ENCODE measurements at places on chromosomes 11 and 22. TPM values are rescaled to one million over a fixed set of nuclear protein-coding genes. Genes with fewer than 3 reads are reported as not detected.

- H3K36me3 ChIP-seq, result no peaks in the 10 kb centered on the region
- H3K4me1 ChIP-seq, result no peaks in the 10 kb centered on the region
- no peak overlapping the region for H3K4me3 ChIP-seq
- H3K27ac ChIP-seq, result no peak overlapping the region
These were observed 393.0 kb upstream of the KIRREL3 start for GRCh38 chr11:127393460-127393997.

DNA sequence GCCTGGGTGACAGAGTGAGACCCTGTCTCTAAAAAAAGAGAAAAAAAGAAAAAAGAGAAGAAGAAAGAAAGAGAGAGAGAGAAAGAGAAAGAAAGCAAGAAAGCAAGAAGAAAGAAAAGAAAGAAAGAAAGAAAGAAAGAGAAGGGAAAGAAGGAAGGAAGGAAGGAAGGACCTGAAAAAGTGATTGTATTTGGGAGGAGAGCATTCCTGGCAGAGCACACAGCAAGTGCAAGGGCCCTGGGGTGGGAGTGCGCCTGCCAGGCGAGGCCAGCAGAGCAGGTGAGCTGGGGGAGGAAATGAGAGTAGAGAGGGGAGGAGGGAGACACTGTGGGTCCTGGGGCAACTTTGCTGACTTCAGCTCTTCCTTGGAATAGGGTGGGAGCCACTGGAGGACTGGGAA, 7.7 kb upstream of the CABP7 start:
- H3K27ac ChIP-seq, result no peak overlapping the region
- no peaks in the 10 kb centered on the region for H3K36me3 ChIP-seq
- H3K27me3 ChIP-seq, result no peaks in the 10 kb centered on the region
- no peak for DNase-seq

DNA sequence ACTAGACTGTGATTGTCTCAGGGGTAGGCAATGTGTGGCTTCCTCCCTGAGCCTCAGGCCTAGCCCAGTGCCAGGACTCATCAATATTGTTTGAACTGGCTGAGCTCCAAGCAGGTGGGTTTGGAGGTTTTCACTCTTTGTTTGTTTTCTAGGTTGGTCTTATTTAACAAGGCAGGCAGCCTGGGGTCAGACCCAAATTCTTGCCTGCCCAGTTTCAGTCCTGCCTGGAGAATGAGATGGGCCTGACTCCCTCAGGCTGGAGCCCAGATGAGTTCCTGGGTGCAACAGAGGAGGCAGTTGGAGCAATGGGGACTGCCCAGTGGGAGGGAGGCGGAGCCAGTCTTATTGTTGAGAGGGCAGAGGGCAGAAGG, 28.3 kb upstream of the TP53I11 start:
- H3K36me3 ChIP-seq, result no peaks in the 10 kb centered on the region
- no peaks in the 10 kb centered on the region for H3K27me3 ChIP-seq
- no peak overlapping the region for H3K4me3 ChIP-seq
- DNase-seq, result no peak
- no peaks in the 10 kb centered on the region for H3K4me1 ChIP-seq

DNA sequence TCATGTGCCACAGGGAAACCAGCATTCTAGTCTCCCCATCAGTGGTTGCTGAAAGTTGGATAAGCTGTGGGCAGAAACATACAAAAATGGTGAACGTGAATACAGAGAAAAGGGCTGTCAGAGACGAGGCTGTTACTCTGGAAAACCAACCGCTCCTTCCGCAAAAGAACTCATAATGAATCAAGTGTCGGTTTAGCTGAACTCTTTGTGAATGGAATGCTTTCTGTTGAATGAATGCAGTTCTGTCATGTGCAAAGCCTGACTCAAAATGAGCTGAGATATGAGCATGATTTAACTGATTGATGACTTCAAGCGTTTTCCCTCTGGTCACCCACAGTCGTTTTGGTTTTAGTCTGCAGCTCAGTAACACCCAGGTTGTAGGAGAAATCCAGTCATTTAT, 298.3 kb downstream of the ETS1 start:
- no peaks in the 10 kb centered on the region for H3K27me3 ChIP-seq
- DNase-seq, result no peak
- no peak overlapping the region for H3K4me3 ChIP-seq
- H3K4me1 ChIP-seq, result peaks cover 6% of the 10 kb centered on the region
- no peaks in the 10 kb centered on the region for H3K36me3 ChIP-seq
- H3K27ac ChIP-seq, result no peak overlapping the region

- no peak overlapping the region for H3K4me3 ChIP-seq
- DNase-seq, result peak; percentile 59
- peaks cover 16% of the 10 kb centered on the region for H3K27me3 ChIP-seq
These were observed 657 bp upstream of the MAPK8IP2 start for GRCh38 chr22:50599816-50600455.

E2F8 gene
- polyA plus RNA-seq, result not detected

NRXN2 gene
- 22.0 TPM for polyA plus RNA-seq

Measured in kidney (tissue), 22 donors.